ENCODE measurements at places on chromosomes 7 and 10.

DNA sequence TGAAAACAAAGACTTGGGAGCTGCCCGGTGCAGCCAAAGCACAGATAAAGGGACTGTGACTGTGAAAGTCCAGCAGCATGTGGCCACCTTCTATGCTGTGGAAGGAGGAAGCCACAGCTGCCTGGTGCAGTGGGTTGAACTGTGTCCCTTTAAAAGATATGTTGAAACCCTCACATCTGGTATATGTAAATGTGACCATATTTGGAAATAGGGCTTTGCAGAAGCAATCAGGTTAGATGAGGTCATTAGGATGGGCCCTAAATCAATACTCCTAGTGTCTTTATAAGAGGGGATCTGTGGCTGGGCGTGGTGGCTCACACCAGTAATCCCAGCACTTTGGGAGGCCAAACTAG lies 136.9 kb downstream of the GLI3 start:
- DNase-seq = no peak

DNA sequence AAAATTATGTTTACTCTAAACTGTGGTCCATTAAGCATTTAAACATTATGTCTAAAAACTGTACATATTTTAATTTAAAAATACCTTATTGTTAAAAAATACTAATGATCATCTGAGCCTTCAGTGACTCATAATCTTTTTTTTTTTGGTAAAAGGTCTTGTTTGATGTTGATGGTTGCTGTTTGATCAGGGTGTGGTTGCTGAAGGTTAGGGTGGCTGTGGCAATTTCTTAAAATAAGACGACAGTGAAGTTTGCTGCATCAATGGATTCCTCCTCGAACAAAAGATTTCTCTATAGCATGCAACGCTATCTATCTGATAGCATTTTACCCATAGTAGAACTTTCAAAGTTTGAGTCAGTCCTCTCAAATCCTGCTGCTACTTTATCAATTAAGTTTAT lies 180.0 kb upstream of the AHR start:
- DNase-seq = no peak

- no peak for DNase-seq
Observed at GRCh38 chr7:47561715-47562446, 20.0 kb downstream of the TNS3 start.

DNA sequence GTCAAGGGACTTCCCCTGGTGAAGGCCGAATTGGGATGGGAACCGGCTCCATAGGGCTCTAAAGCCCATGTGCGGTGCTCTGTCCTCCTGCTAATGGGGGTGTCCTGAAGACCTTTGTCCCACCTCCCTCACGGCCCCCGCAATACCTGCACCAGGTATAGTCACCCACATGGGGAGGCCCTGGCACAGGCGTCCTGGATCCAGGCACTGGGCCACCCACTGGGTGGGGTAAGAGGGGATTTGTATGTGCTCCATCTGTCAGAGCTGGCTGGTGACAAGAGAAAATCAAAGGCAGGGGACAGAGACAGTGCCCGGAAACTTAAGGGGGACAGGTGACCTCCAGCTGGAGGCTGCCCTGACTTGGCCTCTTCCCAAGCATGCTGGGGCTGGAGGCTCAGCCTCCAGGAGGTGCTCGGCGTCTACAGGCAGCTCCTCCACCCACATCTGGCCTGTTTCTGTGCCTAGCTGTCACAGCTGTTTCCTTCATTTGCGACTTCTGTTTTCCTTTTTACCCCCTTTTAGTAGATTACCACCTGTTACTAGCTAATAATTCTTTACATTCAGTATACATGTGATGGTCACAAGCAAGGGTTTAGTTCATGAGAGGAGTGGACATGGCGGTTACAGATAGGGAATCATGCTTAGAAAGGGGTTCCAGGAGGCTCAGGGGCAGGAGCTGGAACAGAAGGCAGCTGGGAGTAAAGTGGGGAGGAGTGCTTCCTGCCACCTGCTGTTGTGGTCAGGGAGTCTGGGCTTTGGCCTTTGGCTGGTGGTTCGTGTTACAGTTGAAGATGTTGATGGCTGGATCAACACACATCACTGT lies 2.3 kb upstream of the CUZD1 start:
- peak; percentile 98 for DNase-seq

DNA sequence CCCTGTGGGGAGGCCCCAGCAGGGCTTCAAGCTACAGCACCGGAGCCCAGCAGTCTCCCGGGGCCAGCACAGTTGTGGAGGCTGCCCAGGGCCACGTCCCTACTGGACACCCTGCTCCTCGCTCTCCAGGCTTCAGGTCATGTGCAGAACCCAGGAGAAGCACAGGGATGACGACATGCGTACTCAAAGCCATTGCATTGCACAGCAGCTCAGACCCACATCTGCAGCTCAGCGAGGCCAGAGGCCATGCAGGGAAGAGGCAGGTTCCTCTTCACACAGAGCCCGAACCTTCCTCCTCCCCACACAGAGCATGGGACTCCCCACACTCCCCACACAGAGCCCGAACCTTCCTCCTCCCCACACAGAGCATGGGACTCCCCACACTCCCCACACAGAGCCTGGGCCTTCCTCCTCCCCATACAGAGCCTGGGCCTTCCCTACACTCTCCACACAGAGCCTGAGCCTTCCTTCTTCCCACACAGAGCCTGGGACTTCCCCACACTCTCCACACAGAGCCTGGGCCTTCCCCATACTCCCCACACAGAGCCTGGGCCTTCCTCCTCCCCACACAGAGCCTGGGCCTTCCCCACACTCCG lies 12.3 kb downstream of the CFAP46 start:
- DNase-seq = no peak

- DNase-seq = no peak
Observed at GRCh38 chr10:132328738-132329137, 3.3 kb upstream of the LRRC27 start.

DNA sequence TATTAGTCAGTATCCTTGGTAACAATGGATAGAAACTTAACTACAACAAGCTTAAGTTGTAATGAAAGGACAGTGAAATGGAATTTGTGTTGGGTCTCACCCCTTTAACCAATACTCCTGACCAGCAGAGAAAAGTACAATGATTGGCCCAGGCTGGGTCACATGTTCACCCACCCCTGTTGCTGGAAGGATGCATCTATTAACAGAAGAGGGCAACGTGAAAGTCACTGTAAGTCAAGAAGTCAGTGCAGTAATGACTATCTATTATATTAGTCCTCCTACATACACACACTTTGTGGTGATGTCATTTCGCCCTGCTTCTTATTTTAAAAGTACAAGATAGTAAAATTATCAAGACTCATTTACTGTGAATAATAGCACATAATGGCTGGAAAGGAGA lies 16.2 kb downstream of the PNLIPRP2 start:
- DNase-seq = no peak

- DNase-seq = no peak
Observed at GRCh38 chr10:96338279-96338925, 20.4 kb downstream of the OPALIN start.

GRCh38 chr10:128642502-128642901 lies 516.3 kb upstream of the MKI67 start:
- no peak for DNase-seq

DNA sequence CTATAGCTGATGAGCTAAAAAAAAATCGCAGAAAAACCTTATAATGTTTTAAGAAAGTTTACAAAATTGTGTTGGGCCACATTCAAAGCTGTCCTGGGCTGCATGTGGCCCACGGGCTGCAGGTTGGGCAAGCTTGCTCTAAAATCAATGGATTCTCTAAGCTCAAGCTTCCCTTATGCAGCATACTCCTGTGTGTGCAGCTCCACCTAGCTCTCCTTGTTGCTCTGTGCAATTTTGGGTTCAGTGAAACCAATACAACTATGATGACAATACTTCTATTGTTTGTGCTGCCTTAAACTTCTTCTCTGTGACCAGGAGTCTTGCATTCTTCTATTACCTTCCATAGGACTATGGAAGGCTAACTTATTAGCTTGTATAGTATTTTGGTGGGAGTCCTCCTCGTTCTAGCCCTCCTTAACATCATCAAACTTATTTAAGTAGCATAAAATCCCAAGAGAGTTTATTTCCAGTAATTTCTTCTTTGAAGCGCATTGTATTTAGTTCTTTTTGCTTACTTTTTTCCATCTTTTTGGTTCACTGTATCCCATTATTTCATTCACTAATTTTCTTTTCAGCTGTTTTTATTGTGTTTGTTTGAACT lies 170.9 kb upstream of the SMIM30 start:
- peak; percentile 73 for DNase-seq

DNA sequence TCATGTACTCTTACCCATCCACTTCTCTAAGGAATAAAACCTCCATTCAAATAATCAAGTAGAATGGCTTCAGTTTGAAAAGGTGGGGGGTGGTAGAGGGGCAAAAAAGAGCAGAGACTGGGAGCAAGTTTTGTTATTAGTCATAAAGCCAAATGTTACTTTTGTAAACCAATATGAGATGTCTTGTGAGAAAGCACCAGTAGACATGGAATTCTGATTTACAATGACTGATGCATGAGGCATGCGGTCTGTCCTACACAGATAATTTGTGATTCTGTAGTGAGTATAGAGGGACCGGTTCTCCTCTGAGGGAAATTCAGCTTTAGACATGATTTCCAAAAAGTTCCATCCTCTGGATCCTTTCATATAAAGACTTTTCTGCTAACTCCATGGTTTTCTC lies 12.9 kb upstream of the ABCA13 start:
- DNase-seq = peak; percentile 91

- peak; percentile 26 for DNase-seq
Observed at GRCh38 chr10:118238573-118239235, 103.4 kb downstream of the FAM204A start.

DNA sequence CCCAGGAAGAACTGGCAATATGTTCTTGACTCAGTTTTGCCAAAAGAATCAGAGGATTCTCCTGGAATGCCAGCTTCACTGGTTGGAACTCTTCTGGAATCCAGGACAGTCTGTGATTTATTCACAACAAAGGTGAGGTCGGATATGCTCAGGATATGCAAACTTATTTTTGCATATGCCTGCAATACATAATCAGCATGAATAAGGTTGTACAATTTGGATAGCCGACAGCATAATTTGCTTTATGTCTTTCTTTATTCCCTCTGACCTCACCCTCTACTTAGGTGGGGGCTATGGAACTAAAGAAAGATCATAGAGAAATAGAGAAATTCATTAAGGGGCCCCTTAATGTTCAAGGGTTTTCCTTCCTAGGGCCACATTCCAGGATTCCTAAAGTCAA lies 57.6 kb upstream of the AKR1E2 start:
- no peak for DNase-seq

- no peak for DNase-seq
Observed at GRCh38 chr10:124632064-124632531, 112.1 kb downstream of the FAM53B start.

- no peak for DNase-seq
Observed at GRCh38 chr7:24899905-24900304, 80.1 kb downstream of the OSBPL3 start.

DNA sequence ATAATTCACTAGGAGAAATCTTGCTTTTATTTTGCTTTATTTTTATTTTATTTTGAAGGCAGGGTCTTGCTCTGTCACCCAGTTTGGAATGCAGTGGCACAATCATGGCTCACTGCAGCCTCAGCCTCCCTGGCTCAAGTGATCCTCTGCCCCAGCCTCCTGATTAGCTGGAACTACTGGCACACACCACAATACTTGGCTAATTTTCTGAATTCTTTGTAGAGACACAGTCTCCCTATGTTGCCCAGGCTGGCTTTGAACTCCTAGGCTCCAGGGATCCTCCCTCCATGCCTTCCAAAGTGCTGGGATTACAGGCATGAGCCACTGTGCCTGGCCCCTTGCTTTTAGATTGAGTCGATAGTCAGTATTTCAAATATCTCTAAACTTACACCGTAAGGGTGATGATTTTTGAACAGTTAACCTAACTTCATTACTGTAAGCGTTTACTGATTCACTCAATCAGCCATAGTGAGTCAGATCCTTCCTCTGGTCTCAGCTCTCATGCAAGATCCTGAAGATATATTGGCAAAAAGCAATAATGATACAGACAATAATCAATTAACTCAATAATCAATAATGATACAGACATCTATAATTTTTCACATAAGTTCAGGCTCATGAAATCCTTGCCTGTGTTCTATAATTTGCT lies 239.5 kb downstream of the KIAA1217 start:
- DNase-seq = no peak

GRCh38 chr7:80827239-80827633 lies 91.6 kb downstream of the SEMA3C start:
- no peak for DNase-seq

GRCh38 chr10:124886195-124886594 lies 55.7 kb upstream of the ZRANB1 start:
- peak; percentile 6 for DNase-seq

- no peak for DNase-seq
Observed at GRCh38 chr10:980468-981093, 7.7 kb upstream of the GTPBP4 start.

- no peak for DNase-seq
Observed at GRCh38 chr7:1939434-1940401, 269.6 kb downstream of the ELFN1 start.

DNA sequence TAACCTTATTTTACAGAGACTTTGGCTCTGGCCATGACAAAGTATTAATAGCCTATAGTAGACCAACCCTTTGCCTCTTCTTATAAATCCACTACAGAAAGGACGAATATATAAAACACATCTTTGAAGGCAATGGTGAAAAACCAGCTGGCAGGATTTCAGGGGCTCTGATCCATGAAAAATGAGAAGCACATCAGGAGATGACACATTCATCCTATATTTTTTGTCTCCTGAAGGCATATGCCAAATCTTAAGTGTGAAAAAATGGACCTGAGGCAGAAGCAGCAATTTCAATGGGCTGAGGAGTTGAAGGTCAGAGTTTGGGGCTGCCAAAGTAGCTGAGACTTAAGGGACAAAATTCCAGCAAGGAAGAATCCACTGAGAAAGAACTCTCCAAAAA lies 14.4 kb downstream of the RNF216 start:
- DNase-seq = no peak

DNA sequence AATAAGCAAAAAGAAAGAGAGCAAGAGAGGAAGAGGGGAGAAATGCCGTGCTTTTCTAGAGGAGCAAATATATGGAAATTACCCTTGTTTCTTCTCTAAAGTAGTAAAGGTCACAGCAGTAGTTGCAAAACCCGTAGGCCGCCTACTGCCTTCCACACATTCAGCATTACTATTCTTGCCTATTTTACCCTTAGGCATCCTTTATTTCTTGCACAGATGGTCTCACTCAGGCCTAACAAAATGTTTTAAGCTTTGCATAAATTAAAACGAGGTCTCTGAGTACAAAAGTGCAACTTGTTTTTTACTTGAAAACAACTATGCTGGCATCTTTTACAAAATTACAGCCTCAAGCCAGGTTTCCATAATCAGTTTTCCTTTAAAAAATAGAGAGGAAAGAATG lies 644.6 kb downstream of the AUTS2 start:
- no peak for DNase-seq

- DNase-seq = peak; percentile 30
Observed at GRCh38 chr7:22411977-22412693, 55.2 kb upstream of the RAPGEF5 start.
